Astrocyte (in vitro differentiated cells and primary cell): ENCODE measurements at places on chromosomes 5 and 9.
A peak's percentile ranks its signal among the peaks of the same experiment; 100 is the strongest.

DNA sequence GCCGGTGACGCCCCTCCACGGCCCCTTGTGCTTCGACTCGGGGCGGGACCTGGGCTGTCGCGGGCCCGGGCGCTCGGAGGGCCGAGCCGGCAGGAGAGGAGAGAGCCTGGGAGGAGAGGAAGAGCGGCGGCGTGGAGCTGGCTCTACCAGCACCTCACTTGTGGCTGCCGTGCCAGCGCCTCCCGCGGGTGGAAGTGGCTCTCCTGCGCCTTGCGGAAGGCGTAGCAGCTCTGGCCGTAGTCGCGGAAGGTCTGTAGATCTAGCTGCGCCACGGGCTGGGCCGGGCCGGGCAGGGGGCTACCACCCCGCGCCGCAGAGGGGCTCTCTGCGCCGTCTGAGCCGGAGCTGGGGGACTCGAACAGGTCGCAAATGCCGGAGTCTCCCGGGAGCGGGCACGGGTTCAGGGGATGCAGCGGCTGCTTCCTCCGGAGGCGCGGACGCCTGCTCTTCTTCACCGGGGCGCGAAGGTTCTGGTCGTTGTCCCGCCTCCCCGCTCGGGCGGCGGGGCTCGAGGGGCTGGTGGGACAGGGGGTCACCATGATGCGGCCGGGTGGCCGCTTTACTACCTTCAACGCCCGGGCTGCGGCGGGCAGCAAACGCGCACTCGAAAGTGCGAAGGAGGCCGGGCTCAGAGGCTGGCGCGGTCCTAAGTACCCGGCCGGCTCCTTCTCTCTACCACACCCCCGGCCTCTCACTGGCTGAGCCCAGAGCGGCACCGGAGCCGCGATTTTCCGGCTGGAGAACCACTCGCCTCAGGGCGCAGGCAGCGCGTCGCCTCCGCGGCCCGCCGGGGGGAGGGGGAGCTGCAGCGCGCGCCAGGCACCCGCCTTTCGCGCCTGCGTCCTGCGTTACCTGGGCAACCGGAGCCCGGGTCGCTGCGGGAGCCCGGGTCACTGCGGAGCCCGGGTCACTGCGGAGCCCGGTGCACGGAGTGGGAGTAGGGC, at the start of gene CCNO:
Gene CCNO (minus strand): TSS at position 624 of the 944 bp plus-strand sequence. CDS start 85 bp downstream, at position 539.
- peak; percentile 62 for DNase-seq

- no peak for DNase-seq
These were observed 188.4 kb downstream of the RGS3 start for GRCh38 chr9:113651896-113652295.

DNA sequence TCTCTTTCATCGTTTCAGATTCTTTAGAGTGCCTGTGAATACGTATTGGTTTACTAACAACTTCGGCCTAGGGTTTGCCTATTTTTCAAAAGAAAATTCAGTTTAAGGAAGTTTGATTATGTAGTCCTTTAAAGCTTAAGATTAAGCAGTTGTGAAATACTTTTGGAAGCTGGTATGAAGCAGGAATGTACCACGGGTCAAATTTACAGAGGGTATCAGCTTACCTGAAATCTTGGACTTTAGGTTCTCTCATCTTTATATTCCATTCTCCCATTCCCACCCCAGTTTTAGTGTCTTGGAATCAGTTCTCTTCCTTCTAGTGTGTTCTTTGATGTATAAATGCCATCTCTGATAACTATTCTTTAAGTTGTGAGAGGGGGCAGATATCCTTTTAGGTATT, 53.2 kb downstream of the IQGAP2 start:
- DNase-seq = no peak

DNA sequence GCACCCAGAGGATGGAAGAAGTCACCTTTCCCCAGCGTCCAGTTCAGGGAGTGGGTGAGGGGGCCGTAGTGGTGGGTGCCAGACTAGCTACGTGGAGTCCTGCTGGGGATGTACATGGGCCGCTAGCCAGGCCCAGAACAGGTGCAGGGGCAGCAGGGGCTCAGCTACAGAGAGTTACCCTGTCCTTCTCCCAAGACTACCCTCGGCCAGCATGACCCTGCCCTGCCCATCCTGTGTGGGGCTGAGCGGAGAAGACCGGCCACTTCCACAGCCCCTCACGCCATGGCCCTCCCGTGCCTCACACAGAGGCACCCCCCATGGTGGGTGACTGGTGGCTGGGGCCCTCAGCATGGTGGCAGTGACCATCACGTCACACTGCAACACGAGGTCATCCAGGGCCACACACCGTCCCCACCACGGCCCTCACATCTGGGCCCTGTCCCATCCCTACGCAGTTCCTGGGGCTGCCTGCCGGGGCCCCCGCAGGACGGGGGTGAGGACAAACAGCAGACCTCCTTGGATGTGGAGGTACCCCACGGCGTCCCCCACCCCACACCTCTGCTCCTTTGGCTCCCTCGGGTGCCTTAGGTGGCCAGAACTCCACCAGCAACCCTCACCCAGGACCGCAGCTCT, 977 bp upstream of the DPP7 start:
- DNase-seq = no peak

- no peak for DNase-seq
These were observed 175.1 kb downstream of the PAM start for GRCh38 chr5:102930244-102930643.
